ENCODE measurements at places on chromosomes 3 and 15.

DNA sequence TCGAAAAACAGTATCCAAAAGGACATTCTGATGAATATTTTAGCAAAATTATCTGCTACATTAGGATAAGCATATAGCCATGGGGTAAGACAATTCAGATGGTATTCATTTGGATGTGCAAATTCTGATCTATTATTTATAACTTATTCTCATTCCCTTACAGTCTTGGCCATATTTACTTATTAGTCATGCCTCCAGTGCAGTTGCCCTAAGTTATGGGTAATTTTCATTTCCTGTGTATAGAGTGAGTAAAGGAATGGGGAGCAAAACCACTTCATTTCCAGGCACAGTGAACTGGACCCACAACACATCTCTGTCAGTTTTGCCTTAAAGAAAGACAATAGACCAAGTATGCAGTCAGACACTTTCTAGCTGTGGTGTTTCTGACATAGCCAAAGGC is 134.3 kb downstream of the POLQ start:
- DNase-seq: no peak

GRCh38 chr3:94616833-94617232 is 554.0 kb downstream of the NSUN3 start:
- DNase-seq: no peak

DNA sequence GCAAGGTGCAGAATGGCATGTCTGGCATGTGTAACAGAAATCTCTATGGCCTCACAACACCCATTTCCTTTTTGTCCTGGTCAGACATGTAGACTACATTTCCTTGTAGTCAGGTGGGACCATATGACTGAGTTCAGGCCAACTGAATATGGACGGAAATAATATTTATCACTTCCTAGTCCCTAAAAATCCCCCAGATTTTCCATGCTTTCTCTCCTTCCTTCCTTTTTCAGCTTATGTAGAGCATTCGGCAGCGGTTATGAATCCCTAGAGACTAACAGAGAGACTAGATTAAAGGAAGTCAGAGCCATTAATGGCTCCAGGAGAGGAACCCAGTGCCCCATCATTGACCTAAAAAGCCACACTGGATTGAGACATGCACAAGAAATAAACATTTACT is 35.8 kb downstream of the SLC9A9 start:
- DNase-seq: no peak

- no peak for DNase-seq
Measured at GRCh38 chr3:165617134-165617533, 220.1 kb downstream of the BCHE start.

- DNase-seq: no peak
Measured at GRCh38 chr3:183265157-183265642, 12.1 kb downstream of the B3GNT5 start.

DNA sequence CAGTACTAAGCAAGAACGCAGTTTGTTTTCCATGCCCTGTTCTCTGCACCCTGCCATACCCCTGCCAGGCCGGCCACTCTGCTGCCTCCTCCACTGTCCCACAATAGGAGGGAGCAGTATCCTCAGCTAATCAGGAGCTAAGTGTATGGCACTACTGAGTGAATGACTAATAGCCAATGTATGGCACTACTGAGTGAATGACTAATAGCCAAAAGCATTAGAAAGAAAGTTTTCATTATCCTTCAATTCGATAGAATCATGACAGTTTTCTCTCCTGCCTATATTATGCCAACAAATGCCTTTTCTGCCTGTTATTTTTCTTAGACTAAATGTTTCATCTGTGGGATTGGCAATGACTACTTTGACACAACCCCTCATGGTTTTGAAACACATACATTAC is 107.5 kb upstream of the CHRM5 start:
- no peak for DNase-seq

GRCh38 chr3:197511130-197511529 is 44.6 kb downstream of the BDH1 start:
- no peak for DNase-seq

GRCh38 chr3:13062647-13063046 is 10.6 kb downstream of the IQSEC1 start:
- no peak for DNase-seq

DNA sequence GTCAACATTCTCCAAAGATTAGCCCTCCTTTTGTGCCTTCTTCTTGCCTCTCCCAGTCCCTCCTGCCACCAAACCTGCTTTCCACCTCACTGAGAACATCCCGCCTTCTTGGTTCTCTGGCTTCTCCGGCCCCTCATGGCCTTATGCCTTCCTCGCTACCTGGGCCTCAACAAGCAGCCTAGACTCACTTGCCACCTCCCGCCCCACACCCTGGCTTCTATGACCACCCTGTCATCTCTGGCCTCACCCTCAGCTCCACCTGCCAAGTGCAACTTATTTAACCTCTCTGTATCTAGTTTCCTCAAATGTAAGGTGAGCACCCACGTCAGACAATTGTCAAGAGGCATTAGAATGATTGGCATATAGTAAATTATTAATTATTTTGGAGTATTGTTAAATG is 68.8 kb upstream of the MEX3B start:
- DNase-seq: no peak

DNA sequence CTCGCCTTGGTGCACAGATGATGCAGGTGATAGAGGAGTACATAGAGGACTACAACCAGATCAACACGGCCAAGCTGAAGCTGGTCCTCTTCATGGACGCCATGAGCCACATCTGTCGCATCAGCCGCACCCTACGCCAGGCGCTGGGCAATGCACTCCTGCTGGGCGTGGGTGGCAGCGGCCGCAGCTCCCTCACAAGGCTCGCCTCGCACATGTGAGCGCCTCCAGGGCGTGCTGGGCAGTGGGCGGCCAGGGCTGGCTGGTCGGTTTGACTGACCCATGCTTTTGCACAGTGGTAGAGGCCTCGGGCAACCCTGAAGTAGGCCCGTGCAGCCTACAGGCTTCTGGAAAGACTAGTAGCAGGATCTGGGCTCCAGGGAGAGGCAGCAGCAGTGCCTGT is 63.3 kb downstream of the SEMA3G start:
- DNase-seq: no peak

DNA sequence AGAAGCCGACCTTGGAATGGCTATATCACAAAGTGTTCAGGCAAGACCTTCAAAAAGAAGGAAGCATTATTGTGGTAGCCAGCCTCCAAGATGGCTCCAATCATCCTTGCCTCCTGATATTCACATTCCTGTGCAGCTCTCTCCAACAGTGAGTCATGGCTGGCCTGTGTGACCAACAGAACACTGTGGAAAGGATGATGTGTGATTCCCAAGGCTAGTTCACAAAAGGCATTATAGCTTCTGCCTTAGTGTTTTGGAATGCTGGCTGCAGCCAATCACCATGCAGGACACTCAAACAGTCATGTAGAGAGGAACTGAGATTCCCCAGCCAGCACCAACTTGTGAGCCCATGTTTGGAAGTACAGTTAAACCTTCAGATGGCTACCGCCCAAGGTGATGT is 102.6 kb downstream of the EFL1 start:
- DNase-seq: no peak

DNA sequence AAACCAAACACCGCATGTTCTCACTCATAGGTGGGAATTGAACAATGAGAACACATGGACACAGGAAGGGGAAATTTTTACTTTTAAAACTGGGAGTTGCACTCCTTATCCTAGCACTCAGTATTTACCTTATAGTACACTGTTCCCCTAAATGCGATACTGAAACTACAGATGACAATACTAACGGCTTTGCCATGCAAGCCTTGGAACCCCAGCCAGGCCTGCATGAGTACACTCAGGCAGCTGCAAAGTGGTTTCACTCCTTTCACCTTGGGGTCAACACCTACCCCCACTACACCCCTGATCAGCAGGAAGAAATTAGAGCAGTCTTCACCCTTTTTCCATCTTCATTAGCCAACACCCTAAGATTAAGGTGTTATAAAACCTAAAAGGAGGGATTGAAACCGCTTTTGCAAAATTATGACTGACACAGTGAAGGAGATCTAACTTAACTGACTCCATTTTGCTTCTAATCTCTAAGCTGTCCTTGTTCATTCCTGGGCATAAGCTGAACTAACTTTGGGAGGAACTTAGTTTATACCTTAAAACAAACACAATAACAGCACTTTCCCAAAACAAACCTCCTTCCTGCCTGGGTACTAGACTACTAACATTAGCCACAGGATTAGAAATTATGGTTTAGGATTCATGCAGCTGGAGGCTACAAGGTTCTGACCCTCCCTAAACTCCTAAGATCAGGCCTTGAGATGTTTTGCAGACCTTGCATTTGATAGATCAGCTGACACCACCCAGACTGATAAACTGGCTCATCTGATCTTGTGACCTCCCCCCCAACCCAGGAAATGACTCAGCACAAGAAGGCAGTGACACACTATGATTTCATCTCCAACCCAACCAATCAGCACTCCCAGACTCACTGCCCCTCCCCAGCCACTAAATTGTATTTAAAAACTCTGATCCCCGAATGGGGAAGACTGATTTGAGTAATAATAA is 452.1 kb upstream of the PPP2R3A start:
- no peak for DNase-seq

GRCh38 chr3:111695636-111696117 is 100.5 kb upstream of the ZBED2 start:
- no peak for DNase-seq

DNA sequence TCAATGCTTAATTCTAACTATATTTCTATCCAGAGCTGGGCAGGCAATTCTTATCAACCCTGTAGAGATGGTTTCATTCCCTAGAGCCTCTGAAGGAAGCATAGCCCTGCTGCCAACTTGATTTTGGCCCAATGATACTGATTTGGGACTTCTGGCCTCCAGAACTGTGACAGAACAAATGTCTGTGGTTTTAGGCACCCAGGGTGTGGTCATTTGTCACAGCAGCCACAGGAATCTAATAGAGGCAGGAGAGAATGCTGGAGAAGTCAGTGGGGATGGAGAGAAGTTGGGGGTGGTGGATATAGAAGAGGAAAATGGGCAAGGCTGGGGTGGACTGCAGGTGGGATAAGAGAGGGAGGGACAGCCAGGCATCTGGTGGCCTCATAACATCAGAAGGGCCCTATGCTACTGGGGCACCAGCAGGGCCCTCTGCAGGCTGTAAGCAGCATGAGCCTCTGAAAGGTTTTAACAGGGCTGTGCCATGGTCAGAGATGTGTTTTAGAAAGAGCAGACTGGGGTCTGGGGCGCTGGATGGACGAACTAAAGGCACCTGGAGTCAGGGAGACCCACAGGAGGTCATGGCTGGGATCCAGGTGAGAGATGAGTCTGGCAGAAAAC is 19.8 kb downstream of the MRPS11 start:
- DNase-seq: no peak

GRCh38 chr15:67094001-67094826 is 28.8 kb downstream of the SMAD3 start:
- no peak for DNase-seq

DNA sequence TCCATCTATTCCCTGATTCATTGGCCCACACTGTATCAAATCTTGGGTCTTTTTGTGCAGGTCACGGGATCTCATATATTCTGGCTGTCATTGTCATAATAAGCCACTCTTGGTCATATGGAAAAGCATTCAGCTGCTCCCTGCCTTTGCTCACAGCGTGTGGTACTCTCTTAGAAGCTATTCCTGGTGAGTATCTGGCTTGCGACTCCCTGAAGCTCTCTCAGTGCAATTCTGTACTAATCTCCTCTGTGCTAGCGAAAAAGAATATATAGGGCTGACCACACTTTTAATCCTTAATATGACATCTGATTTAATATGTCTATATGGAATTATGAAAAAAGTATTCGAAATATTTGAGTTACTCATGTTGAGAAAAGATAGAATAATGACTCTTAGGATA is 440.8 kb upstream of the GBE1 start:
- no peak for DNase-seq

GRCh38 chr3:45056608-45057301 is 30.7 kb downstream of the CLEC3B start:
- no peak for DNase-seq

- peak; percentile 61 for DNase-seq
Measured at GRCh38 chr3:176759815-176760506, 437.3 kb downstream of the TBL1XR1 start.

GRCh38 chr3:196272826-196273225 is 14.7 kb downstream of the PCYT1A start:
- no peak for DNase-seq

DNA sequence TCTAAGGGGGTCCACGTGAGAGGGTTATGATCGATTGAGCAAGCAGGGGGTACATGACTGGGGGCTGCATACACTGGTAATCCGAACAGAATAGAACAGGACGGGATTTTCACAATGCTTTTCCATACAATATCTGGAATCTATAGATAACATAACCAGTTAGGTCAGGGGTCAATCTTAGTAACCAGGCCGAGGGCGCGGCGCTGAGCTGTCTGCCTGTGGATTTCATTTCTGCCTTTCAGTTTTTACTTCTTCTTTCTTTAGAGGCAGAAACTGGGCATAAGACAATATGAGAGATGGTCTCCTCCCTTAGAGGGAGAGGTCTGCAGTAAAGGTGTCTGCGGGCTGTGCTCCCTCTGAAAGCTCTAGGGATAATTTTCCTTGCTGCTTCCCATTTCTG is 261.3 kb downstream of the XXYLT1 start:
- DNase-seq: no peak

- no peak for DNase-seq
Measured at GRCh38 chr3:14438929-14439328, 36.5 kb downstream of the SLC6A6 start.

DNA sequence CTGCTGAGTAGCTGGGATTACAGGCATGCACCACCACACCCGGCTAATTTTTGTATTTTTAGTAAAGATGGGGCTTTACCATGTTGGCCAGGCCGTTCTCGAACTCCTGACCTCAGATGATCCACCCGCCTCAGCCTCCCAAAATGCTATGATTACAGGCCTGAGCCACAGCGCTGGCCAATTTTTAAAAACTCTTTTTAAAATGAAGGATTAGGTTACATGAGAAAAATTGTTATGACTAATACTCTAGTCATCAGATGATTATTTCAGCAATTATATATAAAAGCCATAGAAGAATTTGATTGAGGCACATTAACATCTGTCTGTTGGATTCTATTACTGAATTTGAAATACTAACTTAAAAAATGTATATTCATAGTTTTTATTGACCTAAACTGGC is 134.1 kb upstream of the MNS1 start:
- DNase-seq: no peak

GRCh38 chr3:116963802-116964201 is 254.2 kb downstream of the TUSC7 start:
- DNase-seq: no peak

GRCh38 chr3:40763807-40764206 is 239.0 kb downstream of the ZNF621 start:
- no peak for DNase-seq

DNA sequence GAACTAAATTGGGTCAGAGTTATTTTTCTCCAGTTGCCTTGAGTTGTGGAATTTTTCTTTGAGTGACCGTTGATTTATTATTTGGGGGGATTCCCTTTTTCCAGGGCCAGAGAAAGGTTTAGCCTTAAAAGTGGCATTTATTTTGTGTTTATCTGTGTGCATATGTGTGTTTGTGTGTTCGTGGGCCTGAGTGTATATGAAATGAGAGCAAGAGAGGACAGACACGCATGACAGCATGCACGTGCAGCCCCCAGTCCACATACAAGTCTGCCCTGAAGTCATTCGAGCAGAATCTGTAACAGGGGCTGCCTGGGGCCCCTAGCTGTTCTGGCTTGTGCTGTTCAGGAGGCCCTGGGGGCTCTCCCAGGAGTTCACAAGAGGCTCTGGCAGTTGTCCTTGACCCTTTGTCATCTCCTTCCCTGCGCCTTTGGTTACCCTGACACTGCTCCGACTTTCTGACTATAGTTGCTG is 18.3 kb upstream of the TRAK1 start:
- DNase-seq: no peak

- no peak for DNase-seq
Measured at GRCh38 chr15:67196672-67197363, 57.6 kb downstream of the AAGAB start.

All from NCI-H1930 (cell line).